ENCODE measurements at places on chromosomes 12 and 14. TPM values are rescaled to one million over a fixed set of nuclear protein-coding genes. Genes with fewer than 3 reads are reported as not detected.

The PTGDR gene
- total RNA-seq, result not detected

DNA sequence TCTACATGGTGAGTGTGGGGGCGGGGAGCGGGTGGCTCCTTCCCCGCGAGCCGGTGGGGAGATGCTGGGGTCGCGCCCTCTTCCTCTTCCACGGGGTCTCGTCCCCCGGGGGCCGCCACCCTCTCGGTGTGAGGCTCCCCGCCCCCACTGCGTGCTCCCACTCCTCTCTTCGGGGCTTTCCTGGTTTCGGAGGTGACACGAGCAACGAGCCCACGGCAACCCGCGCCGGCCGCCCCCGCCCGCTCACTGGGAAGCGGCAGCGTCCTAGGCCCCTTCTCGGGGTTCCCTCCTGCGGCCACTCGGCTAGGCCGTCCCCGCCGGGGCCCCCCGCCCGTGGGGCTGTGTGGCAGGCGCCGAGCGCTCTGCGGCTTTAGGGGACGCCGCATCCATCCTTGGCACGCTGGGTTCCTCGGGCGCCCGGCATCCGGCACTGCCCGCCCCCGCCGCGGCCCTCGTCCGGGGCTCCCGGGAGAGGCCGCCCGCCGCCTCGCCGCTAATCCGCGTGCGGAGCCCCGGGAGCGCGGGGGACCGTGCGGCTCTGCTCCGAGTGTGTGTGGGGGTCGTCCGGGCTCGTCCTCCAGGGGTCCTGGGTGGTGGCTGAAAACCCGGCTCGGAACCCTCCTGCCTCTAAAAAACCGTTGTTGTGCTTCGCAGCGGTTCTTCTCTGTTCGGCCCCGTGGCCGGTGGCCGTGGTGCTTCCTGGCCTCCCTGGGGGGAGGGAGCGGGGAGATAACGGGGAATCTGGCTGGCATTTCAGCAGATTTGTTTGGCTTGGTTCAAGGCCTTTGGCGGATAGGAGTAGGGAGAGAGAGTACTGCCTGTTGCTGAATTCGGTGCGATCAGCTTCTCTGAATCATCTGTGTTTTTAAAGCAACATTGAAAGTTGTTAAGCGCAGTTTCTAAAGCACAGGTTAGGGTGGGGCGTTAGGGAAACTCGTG lies 1.0 kb downstream of the PCNX1 start:
- peaks cover 2% of the 10 kb centered on the region for H3K4me1 ChIP-seq
- no peak overlapping the region for H3K27ac ChIP-seq
- no peaks in the 10 kb centered on the region for H3K36me3 ChIP-seq
- H3K27me3 ChIP-seq, result no peaks in the 10 kb centered on the region
- H3K4me3 ChIP-seq, result peak overlapping the region; percentile 88
- DNase-seq, result peak; percentile 64

DNA sequence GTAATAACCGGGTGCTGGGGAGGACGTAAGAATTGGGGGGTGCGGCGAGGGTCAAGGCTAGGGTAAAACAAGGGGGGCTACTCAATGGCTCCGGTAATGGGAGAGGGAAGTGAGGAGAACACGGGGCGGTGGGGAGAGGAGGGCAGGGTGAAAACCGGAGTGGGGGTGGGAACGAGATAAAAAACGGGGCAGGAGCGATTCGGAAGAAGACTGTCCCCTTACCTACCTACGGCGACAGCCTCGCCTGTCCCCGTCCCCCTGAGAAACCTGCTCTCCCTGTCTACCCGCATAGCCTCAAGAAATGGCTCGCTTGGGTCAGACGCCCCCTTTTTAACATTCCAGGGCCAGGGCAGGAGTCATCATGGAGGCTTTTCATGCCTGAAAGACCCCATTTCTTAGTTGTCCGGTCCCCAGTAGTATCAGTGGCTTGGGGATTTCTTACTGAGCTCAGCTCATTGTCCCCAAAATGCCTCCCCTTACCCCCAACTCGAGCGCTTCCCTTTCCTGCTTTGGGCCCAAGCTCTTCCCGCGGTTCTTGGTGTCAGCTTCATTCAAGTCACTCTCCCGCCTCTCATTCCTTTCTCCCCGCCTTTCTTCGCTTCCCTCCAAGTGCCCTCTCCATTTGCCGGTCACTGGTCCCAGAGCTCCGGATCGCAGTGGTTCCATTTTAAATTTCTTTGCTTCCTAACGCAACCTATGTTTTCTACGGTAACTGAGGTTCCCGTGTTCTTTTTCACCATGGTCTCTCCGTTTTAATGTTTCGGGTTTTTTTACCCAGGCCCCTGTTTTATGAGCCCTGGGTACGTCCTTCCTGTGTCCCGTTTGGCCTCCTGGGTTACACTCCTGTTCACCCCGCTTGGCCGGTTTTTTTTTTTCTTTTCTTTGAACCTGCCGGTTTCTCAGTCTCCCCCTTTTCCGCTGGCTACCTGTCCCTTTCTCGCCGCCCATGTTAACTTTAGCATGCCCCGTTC lies 1.2 kb upstream of the WSB2 start:
- peak overlapping the region; percentile 80 for H3K4me3 ChIP-seq
- peaks cover 3% of the 10 kb centered on the region for H3K4me1 ChIP-seq
- peak; percentile 80 for DNase-seq
- H3K27me3 ChIP-seq, result no peaks in the 10 kb centered on the region
- peaks cover 21% of the 10 kb centered on the region for H3K36me3 ChIP-seq

DNA sequence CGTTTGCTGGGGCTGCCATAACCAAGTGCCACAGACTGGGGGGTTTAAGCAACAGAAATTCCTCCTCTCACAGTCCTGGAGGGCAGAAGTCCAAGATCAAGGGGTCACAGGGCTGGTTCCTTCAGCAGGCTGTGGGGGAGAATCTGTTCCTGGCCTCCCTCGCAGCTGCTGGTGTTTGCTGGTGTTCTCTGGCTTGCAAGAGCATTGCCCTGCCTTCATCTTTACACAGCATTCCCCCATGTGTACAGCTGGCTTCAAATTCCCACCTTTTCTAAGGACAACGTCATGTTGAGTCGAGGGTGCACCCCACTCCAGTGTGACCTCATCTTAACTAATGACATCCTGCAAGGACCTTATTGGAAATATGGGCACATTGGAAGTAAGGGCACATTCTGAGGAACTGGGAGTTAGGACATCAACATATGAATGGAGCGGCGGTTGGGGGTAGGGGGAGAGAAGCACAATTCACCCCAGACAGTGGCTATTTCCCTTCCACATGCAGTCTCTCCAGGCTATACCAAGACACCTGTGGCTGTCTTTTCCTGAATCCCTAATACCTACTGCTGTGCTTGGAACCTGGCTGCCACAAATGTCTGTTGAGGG lies 123.6 kb downstream of the FOXN3 start:
- DNase-seq, result peak; percentile 80
- peaks cover 38% of the 10 kb centered on the region for H3K36me3 ChIP-seq
- peak overlapping the region; percentile 48 for H3K4me3 ChIP-seq
- peaks cover 24% of the 10 kb centered on the region for H3K4me1 ChIP-seq

DNA sequence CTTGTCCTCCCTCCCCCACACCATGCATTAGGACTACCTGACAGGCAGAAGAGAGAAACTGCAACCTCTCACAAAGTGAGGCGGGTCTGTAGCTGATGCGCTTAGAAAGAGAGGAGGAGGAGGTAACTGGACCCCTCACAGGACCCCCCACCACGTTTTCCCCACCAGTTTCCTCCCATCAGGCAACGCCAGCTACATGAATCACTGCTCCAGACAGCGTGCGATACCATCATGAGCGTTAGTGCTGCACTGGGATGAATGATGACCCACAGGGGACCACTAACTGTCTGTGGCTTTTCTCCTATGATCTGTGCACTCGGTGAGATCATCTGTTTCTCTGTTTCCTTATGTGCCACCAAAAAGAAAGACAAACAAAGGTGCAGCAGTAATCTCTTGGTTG lies 77.7 kb downstream of the KCNK10 start:
- H3K4me3 ChIP-seq, result no peak overlapping the region
- H3K27me3 ChIP-seq, result no peaks in the 10 kb centered on the region
- no peaks in the 10 kb centered on the region for H3K36me3 ChIP-seq
- no peak for DNase-seq
- H3K27ac ChIP-seq, result no peak overlapping the region

The SLC11A2 gene
- total RNA-seq, result 45.6 TPM

The IL22 gene
- total RNA-seq, result not detected

DNA sequence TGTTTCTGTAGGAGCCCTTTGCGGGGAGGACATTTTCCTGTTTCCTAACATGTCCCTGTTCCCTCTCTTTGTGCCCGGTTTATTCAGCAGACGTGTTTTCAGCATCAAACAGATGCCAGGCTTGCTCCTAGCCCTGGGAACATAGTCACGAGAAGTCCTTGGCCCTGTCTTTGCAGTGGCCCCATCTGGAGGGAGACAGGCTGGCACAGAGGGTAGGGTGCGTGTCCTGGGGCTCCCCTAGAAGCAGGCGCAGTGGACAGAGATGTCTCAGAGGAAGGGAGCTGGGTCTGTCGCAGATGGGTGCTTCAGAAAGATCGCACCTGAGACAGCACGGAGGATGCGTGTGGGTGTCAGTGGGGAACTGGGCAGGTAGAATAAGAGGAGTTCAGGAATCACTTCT lies 75.0 kb upstream of the DYNC1H1 start:
- no peak for DNase-seq
- H3K4me1 ChIP-seq, result no peaks in the 10 kb centered on the region
- H3K27me3 ChIP-seq, result no peaks in the 10 kb centered on the region
- no peak overlapping the region for H3K27ac ChIP-seq

DNA sequence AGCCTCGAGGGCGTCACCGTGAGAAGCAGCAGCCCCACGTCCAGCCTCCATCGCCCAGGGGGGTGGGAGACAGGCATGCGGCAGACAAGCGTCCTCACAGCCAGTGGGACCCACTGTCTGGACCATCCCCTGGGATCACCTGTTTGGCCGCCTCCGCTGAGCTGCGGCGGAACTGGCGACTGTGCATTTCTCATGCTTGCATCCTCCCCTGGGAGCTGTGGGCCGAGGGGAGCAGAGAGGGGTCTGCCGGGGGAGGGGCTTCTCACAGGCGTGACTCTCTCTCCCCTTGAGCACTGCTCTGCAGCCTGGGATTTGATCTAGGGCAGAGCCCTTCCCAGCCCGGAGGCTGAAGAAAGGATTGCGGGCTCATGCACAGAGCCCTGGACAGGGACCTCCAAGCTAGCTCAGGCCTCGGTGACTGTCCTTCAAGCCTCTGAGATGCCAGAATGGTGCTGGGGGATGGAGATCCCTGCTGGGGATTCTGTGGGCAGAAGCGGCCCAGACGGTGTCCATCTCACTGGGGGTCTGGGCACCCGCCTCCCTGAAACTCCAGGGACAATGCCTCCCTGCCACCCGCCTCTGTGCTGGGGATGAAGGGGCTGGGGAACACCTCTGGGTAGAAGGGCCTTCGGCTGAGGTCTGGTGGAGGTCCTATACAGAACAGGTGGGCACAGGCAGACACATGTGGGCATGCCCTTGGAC lies 61.1 kb downstream of the PRIMA1 start:
- H3K36me3 ChIP-seq, result no peaks in the 10 kb centered on the region
- H3K4me3 ChIP-seq, result no peak overlapping the region
- H3K27ac ChIP-seq, result no peak overlapping the region
- no peaks in the 10 kb centered on the region for H3K27me3 ChIP-seq
- no peaks in the 10 kb centered on the region for H3K4me1 ChIP-seq
- DNase-seq, result no peak

DNA sequence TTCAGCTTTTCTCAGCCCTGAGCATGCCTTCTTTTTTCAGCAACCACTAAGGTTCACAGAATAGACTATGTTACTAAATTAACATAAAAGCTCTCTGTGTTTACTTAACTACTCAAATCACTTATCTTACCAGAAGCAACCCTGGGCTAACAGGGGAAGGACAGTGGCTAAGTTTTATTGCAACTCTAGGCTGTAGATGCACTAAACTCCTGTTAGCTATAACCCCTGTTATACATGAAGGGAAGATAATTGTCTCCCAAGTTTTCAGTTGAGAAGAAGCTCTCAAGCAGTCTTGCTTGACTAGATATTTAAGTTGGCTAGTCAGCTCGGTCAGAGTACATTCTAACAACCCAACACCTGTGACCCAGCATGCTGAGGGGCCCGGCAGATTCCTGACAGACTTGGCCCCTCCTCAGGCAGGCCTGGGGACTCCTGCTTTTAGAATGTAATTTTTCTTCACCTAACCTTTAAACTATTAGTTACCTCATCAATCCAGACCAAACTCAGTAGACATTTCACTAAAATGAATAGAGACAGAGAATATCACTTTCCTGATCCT lies 464.5 kb downstream of the EGLN3 start:
- H3K4me3 ChIP-seq, result no peak overlapping the region
- no peaks in the 10 kb centered on the region for H3K36me3 ChIP-seq
- no peaks in the 10 kb centered on the region for H3K27me3 ChIP-seq
- H3K27ac ChIP-seq, result no peak overlapping the region
- no peaks in the 10 kb centered on the region for H3K4me1 ChIP-seq
- no peak for DNase-seq

- H3K27ac ChIP-seq, result no peak overlapping the region
- no peak overlapping the region for H3K4me3 ChIP-seq
- H3K4me1 ChIP-seq, result no peaks in the 10 kb centered on the region
- no peaks in the 10 kb centered on the region for H3K27me3 ChIP-seq
Measured at GRCh38 chr14:58133739-58134138, 18.3 kb downstream of the ARMH4 start.

GRCh38 chr12:13896063-13896626 lies 85.3 kb downstream of the GRIN2B start:
- no peak for DNase-seq
- no peak overlapping the region for H3K4me3 ChIP-seq
- H3K27me3 ChIP-seq, result no peaks in the 10 kb centered on the region
- no peaks in the 10 kb centered on the region for H3K4me1 ChIP-seq
- no peaks in the 10 kb centered on the region for H3K36me3 ChIP-seq
- no peak overlapping the region for H3K27ac ChIP-seq

GRCh38 chr12:23949348-23950209 lies at the start of gene SOX5:
SOX5 (minus strand) TSS chr12:23949670; CDS start chr12:23949601, 69 bp downstream.
- no peaks in the 10 kb centered on the region for H3K4me1 ChIP-seq
- no peak within 1 kb of the TSS for H3K4me3 ChIP-seq
- no peak within 1 kb of the TSS for H3K27ac ChIP-seq
- H3K27me3 ChIP-seq, result no peaks in the 10 kb centered on the region

- DNase-seq, result no peak
- peaks cover 1% of the 10 kb centered on the region for H3K4me1 ChIP-seq
- H3K36me3 ChIP-seq, result no peaks in the 10 kb centered on the region
- H3K27me3 ChIP-seq, result no peaks in the 10 kb centered on the region
- no peak overlapping the region for H3K27ac ChIP-seq
Measured at GRCh38 chr12:20415028-20415427, 46.7 kb downstream of the PDE3A start.

GRCh38 chr14:94046696-94047250 lies 20.6 kb downstream of the OTUB2 start:
- peak; percentile 10 for DNase-seq
- peaks cover 13% of the 10 kb centered on the region for H3K36me3 ChIP-seq
- no peak overlapping the region for H3K27ac ChIP-seq

Data from H9 (cell line).